ENCODE measurements at places on chromosomes 3 and 15. TPM values are rescaled to one million over a fixed set of nuclear protein-coding genes. Genes with fewer than 3 reads are reported as not detected.

Gene STAG1
- polyA plus RNA-seq = 14.3 TPM

Gene DCLK3
- 8.1 TPM for polyA plus RNA-seq

Gene RASGRP1
- 4.4 TPM for polyA plus RNA-seq

Gene MAGI1
- polyA plus RNA-seq = 60.4 TPM

Gene CCDC33
- 41.3 TPM for polyA plus RNA-seq

Gene IL16
- 13.1 TPM for polyA plus RNA-seq

Gene LSAMP
- 9.1 TPM for polyA plus RNA-seq

Gene AP3B2
- 22.9 TPM for polyA plus RNA-seq

Gene ISLR2
- polyA plus RNA-seq = 26.1 TPM

Gene ABCC5
- polyA plus RNA-seq = 35.2 TPM

Gene RBP2
- polyA plus RNA-seq = not detected

Gene GOLGA8M
- 8.7 TPM for polyA plus RNA-seq

Gene MYZAP
- polyA plus RNA-seq = 5.6 TPM

Gene CP
- 6.1 TPM for polyA plus RNA-seq

Gene PIGZ
- 3.0 TPM for polyA plus RNA-seq

Gene ANKRD34C
- polyA plus RNA-seq = 0.12 TPM

Gene KCNAB1
- polyA plus RNA-seq = 8.9 TPM

Gene TUSC2
- polyA plus RNA-seq = 43.4 TPM

Gene CCDC14
- polyA plus RNA-seq = 33.3 TPM

Gene TMEM41A
- polyA plus RNA-seq = 29.9 TPM

Gene ENTPD3
- 0.57 TPM for polyA plus RNA-seq

Gene OXTR
- polyA plus RNA-seq = 0.58 TPM

Gene FOXP1
- 37.8 TPM for polyA plus RNA-seq

Gene CLRN1
- 0.38 TPM for polyA plus RNA-seq

Gene NCK1
- polyA plus RNA-seq = 31.1 TPM

Gene BUB1B
- 53.9 TPM for polyA plus RNA-seq
